Tibial artery (tissue), 4 donors: ENCODE measurements at places on chromosomes 3 and 15.

- no peak for DNase-seq
Measured at GRCh38 chr3:141151439-141151838, 80.2 kb upstream of the PXYLP1 start.

- DNase-seq: no peak
Measured at GRCh38 chr3:57143886-57144459, 21.2 kb downstream of the IL17RD start.

DNA sequence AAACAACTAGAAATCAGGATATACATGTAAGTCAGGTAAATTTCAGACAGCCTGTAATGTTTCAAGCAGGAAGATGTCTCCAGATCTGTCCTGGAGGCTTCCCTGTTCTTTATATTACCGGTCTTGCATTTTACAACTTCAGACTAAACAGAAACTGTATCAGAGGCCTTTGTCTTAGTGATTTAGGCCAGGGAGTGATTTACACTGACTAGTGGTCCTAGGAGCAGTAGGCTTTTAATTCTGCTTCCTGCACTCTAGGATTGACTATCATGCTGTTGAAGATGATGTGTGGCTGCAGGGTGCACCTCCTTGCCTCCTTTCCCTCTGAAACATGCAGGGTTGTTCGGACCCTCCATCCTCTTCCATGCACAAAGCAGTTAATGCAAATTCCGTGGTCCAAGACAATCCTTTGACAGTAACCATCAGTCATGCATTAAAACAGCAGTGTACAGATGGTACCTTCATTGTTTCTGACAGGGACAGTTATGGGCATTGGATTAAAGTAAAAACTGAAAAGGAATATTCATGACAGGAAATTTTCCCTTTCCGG, 27.6 kb downstream of the CHRNA7 start:
- no peak for DNase-seq

DNA sequence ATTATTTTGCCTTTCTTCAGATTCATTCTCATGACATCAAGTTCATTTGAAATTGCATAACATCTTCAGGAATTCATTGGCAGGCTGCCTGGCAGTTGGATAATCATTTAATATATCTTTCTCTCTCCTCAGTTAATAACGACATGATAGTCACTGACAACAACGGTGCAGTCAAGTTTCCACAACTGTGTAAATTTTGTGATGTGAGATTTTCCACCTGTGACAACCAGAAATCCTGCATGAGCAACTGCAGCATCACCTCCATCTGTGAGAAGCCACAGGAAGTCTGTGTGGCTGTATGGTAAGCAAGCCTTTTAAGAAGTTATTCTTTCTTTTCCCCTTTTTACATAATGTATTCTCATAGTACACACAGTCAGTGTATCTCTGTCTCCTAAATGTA, 38.2 kb downstream of the TGFBR2 start:
- DNase-seq: no peak

- DNase-seq: no peak
Measured at GRCh38 chr3:36206956-36207580, 173.2 kb upstream of the STAC start.

DNA sequence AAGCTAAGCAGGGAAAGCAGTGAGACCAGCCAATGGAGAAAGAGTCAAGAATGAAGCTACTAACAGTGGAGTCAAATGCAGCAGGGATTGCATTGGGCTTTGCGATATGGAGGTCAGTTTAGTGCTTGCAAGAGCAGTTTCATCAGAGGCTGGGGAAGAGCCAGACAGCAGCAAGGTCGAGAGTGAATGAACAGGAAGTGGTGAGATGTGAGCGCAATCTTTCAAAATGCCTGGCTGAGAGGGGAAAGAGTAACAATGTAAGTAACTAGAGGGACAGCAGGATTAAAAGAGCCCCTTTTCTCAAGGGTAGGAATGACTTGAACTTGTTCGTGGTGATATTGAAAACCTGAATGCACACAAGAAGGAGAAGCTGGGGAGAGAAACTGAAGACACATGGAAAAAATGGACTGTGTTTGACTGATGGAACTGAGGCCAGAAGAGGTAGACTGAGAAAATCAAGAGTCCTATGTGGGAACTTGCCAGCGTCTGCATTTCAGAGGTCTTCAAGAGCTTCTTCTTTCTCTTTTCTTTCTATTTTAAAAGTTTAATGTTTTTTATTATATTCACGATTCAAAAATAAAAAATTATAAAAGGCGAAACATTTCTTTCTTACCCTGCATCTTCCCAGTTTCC, 30.6 kb upstream of the GPR160 start:
- no peak for DNase-seq

- no peak for DNase-seq
Measured at GRCh38 chr3:17865631-17866030, 123.2 kb upstream of the TBC1D5 start.

- DNase-seq: no peak
Measured at GRCh38 chr15:62925875-62926274, 116.7 kb upstream of the TPM1 start.
